ENCODE measurements at places on chromosomes 4 and X.

DNA sequence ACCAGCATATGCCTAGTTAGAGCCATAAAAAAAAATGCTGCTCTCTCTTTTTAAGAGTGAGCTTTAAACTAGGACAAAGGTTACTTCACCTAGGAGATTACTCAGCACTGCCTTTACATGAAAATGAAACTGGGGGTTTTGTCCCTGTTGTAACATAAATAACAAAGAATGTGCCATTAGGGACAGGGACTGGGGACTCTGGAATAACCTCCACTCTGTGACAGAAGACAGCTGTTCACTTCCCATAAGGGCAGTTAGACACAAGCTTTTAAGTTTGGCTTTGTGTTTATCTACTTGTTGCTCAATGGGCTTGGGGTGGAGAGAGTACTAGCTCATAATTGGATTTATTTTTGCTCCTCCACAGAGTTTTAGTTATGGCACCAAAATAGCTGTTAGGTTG lies 11.9 kb downstream of the ENPEP start:
- no peak for DNase-seq

GRCh38 chr4:98262431-98262830 lies 1.2 kb downstream of the RAP1GDS1 start:
- DNase-seq, result no peak

- DNase-seq, result no peak
Observed at GRCh38 chrX:49910344-49910743, 12.1 kb upstream of the CLCN5 start.

DNA sequence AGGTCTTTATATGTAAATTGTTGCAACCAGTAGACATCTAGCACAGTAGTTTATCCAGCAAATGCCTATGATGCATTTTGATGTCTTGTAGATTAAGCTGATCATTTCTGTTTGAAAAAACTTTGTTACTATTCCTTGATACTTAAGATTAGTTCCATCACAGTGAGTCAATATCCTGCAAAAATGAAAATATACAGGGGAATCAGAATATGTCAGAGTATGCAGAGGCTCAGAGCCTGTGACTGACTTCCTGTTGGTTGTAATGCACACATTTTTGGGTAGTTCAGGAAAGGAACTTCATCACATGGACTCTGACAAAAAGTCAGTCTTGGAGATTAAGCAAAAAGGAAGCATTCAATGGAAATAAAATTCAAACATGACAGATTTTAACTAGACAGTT lies 815.5 kb downstream of the FAT4 start:
- no peak for DNase-seq

GRCh38 chr4:15668566-15669435 lies 12.8 kb upstream of the FAM200B start:
- DNase-seq, result no peak

DNA sequence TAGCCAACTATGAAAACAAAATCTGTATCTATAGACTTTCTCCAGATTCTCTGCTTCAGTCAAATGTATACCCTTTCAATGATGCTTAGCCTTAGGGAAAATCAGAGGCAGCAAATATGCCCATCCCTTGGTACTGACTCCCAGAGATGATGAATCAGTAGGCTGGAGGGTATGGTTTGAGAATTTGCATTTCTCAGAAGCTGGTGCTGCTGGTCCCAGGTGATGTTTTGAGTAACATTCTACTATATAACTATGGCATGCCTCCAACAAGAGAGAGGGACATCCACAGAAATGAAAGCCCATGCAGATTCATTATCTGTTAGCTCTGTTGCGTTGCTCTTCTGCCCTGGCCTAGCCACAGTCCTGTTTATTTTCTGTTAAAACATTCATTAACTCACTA lies 13.6 kb downstream of the TNIP3 start:
- DNase-seq, result no peak

DNA sequence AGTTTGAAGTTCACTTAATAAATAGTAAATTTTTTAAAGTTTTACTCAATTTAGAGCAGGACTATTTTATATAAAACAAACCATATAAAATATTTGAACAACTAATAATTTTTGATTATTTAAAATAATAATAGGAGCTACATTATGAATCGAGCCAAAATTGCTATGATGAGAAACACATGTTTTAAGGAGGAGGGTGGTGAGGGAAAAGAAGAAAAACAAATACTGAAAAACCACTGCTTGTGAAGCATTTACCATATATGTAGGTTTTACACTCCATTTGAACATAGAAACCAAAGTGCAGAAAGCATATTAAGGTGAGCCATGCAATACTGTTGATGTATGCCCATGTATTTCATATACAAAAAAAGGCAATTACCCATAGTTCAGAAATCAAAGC lies 448.9 kb downstream of the FSTL5 start:
- no peak for DNase-seq

All from stimulated activated CD8-positive, alpha-beta memory T cell treated with anti-CD3 and anti-CD28 coated beads, Interleukin-4, amount 100 ng/mL, for 48 hours (primary cell).